ENCODE measurements at places on chromosomes 16 and 17.
A peak's percentile ranks its signal among the peaks of the same experiment; 100 is the strongest.

DNA sequence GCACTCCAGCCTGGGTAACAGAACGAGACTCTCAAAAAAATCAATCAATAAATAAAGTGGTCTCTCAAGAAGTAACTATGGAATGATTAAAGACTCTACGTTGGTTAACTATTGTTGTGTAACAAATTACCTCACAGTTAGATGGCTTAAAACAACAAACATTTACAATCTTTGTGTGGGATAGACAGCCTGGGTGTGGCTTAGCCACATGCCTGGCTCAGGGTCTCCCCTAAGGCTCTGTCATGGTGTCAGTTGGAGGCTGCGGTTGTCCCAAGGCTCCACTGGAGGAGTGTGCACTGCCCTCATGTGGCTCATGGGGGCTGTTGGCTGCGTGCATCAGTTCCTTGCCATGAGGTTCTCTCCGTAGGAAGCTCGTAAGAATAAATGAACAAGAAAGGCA, 294.5 kb downstream of the SNX29 start:
- DNase-seq, result no peak

GRCh38 chr17:12940699-12941098, 77.1 kb downstream of the ELAC2 start:
- DNase-seq, result no peak

DNA sequence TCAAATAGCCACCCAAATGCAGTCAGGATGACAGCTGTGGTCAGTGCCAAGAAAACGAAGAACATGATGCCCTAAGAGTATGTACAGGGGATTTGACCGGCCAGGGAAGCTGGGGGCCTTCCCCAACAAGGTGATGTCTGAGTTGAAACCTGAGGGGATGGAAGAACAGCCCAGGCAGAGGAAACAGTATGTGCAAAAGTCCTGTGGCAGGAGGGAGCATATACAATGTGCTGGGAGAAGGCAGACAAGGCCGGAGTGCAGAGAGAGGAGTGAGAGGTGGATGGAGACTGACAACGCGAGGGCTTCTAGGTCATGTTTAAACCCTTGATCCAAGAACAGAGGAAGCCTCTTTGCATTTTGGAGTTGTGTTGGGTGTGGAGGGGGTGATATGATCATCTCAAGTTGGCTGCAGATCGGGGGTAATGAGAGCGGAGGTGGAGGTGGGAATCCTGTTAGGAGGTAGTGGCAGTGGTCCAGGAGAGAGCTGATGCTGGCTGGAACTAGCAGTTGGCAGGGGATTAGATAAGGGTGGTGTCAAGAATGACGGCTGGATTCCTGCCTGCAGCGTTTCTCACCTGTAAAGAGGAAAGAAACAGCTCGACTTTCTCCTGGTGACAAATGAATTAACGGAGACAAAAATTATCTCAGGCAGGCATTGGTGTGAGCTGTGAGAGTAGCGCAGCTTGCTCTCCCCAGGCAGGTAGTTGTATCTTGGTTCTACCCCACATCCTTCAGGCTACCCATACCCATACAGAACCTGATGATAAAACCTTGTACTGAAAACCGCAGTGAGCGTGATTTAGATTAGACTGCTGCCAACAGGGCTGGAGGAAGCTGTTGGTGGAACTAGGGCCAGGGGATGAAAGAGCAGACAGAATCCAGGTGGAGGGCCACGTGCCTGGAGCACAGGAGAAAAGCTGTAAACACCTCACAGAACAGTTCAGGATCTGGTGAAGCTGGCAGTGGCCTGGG, 37.2 kb upstream of the NGFR start:
- no peak for DNase-seq

DNA sequence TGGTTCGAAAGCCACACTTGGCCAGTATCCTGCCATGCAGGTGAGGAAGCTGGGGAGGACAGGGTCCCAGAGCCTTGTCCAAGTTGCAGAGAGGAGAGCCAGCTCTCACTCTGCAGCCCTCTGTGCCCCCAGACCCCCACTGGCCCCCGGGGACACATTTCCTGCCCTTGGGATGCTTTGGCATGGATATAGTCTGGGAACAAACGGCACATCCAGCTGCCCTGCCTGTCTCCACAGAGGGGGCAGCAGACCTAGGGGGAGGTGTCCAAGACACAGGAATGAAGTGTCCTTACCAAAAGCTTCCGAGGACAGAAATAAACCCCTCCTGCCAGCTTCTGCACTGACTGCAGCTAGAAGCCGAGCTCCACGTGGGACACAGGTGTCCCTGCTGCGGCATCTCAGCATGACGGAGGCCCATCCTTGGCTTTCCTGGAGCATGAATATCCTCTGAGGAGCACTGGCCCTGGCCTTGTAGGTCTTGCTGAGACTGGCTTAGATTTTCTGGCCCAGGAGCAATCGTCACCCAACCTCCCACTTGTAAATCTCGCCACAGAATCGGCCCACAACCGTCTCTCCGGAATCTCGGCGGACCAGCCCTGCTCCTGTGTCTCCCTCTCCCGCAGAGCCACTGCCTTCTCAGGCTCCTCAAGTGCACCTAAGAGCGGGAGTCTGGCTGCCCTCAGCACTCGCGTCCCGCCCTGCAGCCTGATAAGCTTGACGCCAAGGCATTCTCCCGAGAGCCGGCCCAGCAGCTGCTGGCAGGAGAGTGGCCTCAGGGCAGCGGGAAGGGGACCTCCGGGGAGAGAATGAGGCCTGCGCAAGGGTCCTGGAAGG, 1.1 kb upstream of the CAPN15 start:
- no peak for DNase-seq

GRCh38 chr17:64426596-64426995, 22.3 kb upstream of the MILR1 start:
- no peak for DNase-seq

DNA sequence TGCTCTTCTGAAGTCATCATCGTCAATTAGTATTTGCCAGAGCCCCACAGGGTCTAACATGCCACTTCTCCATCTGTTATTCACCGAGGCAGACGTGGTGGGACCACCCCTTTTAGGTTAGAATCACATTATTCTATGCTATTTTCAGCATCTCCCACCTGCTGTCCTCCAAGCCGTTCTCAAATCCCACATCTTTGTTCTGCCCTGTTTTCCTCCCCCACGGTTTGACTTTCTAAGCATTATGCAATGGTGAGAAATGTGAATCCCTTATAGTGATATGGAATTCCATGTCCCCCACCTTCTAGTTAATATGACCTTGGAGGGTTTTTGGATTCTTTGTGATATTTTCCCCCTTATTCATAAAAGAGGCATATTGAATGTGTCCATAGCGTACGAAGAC, 634.1 kb upstream of the RBFOX1 start:
- no peak for DNase-seq

- DNase-seq, result no peak
These were observed 7.3 kb downstream of the SLC22A31 start for GRCh38 chr16:89192956-89193575.

DNA sequence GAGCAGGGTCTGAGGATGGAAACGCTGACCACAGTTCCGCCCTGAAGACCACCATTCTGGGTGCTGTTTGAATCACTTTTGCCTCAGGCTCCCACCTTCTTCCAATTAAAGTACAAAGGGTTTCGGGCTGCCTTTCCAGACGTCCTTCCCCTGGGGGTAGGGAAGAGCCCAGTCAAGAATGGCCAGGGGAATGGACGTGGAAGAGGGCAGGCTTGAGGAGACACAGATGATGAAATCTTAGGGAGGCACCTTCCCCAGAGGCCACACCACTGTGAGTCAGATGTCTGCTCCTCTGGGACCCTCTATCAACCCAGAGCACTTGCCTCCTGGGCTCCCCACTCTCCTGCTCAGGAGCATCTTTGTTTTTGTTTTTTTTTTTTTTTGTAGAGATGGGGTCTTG, 27.5 kb upstream of the MTSS2 start:
- no peak for DNase-seq

DNA sequence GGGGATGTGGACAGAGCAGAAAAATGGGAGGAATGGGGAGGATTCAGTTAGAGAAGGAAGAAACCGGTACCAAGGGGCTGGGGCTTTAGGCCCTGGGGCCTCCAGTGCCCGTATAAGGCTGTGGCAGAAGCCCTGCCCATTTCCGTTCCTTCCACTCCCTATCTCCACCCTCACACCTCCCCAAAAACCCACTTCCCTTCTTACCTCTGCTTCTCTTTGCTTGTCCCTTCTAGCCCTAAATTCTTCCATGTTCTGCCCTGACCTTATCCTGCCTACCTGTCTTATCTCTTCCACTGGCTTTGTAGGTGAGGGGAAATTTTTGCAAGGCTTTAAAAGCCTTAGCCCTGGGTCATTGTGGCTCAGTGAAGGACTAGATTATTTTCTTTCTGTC, 4.1 kb downstream of the RNF167 start:
- no peak for DNase-seq

DNA sequence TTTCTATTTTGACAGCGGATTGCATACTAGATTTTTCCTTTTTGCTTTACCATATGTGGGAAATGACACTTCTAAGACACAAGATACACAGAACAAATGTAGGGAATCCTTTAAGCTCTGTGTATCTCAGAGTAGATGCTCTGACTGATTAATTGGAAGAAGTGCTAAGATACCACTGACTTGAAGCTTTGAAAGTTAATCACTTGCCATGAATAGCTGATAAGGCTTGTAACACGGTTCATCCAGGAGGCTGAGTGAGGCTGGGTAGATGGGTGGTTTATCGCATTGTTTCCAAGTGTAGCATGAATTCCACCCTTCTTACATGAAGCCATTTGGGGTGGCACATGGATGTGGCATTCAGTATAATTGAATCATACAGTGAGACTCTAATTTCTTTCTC, 654.1 kb upstream of the RBFOX1 start:
- DNase-seq, result no peak

- DNase-seq, result no peak
These were observed 2.2 kb downstream of the CYTH1 start for GRCh38 chr17:78779850-78780249.

DNA sequence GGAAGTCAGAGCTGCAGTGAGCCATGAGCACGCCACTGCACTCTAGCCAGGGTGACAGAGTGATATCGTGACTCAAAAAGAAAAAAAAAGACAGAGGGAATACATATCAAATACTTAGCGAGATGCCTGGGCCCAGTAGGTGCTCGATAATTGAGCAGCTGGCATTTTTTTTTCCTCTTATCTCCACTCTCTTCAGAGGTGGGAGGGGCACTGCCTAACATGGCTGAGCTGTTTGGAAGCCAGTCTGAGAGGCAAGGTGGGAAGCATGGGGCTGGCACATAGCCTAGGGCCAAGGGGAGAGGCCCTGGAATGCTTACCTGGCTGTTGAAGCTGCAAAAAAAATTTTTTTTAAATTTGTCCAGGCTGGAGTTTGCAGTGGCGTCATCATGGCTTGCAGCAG, 38.4 kb downstream of the HIC1 start:
- DNase-seq, result no peak

DNA sequence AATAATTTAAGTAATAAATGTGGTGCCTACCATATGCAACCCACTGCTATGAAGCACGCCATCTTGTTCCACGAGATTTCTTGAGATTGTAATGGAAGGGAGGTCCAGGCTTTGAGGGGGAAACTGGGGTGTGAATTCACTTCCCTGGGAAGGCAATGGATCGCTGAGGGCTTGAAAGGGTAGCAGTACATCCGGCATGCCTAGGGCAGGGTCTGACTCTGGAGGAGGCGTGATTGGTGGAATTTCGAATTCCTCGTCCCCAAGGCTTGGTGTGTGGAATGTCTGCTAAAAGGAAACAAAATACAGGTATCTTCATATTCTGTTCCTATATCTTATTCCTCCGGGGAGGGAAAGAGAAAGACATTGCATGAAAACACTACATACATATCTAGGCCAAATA, 83.0 kb downstream of the TOX3 start:
- no peak for DNase-seq

- DNase-seq, result no peak
These were observed 25.4 kb downstream of the CTU2 start for GRCh38 chr16:88731699-88732098.

DNA sequence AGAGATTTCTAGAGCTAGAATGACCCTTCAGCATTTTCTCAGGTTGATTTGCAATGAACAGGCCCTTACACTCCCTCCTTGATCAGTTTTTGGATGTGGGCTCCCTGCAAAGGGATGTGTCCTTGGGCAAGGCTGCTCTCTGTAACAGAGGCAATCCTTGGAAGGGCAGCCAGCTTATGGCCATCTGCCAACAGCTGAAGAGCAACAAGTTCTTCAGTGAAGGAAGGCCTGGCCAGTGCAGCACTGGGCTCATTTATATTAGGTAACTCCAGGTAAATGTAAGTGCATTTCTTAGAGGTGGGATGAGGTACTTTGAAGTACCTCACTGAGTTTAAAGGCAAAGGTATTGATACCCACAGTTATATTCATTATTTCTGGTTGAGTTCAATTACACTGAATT, 114.3 kb upstream of the KCNJ16 start:
- DNase-seq, result no peak

- DNase-seq, result no peak
These were observed 117.2 kb downstream of the SOCS1 start for GRCh38 chr16:11138769-11139325.

DNA sequence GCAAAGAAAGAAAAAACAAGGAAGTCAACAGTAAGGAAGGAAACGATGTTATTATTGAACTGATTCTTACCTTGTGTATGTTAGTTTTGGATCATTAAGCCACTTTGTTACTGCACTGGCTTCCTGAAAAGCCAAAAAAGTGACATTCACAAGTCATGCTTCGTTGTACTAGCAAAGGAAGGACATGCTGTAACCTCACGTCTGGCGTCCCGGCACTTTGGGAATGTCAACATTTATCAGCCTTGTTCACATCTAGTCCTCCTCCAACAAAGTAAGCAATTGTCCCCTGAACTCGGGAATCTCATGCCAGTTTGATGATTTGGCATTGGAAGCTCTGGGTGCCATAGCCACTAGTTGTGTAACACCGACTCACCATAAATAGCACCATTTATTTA, 731 bp upstream of the MKS1 start:
- DNase-seq, result no peak

- no peak for DNase-seq
These were observed 15.4 kb downstream of the ZNF18 start for GRCh38 chr17:11981862-11982261.

DNA sequence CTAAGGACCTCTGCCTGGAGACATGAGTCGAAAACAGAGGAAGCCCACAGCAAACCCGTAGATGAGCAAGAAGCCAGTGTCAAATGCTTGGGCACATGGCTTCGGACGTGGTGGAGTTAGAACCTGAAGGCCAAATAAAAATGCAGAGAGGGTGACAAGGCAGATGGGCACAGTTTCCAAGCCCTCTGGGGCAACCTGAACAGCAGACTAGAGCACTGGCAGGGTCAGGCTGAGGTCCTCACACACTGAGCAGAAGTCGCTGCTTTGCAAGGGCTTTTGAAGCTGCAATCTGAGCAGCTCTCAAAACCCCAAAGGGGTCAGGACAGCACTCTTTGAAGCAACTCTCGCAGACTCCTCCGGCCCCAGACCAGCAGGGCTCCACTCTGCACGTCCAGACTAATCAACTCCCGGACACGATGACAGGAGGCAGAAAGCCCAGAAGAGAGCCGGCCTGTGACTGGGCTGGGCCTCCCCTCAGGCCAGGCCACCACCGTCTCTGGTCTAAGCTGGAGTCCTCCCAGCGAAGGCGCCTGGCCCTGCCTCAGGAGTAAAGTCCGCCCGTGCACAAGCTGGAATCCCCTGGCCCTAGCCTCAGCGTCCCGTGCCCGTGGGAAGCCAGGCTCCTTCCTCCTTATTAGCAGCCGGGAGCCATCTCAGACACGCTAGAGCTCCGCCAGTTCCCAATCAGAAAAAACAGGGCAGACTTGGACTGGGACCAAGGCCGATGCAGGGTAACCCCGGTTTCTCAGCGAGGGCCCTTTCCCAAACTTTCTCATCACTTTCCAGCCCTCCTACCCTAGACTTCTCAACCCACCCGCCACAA, 924 bp downstream of the SMARCD2 start:
- DNase-seq, result peak; percentile 51
